ENCODE measurements at places on chromosomes 6 and 20.

GRCh38 chr20:48287552-48288170 lies 502.4 kb upstream of the SULF2 start:
- no peak for DNase-seq

DNA sequence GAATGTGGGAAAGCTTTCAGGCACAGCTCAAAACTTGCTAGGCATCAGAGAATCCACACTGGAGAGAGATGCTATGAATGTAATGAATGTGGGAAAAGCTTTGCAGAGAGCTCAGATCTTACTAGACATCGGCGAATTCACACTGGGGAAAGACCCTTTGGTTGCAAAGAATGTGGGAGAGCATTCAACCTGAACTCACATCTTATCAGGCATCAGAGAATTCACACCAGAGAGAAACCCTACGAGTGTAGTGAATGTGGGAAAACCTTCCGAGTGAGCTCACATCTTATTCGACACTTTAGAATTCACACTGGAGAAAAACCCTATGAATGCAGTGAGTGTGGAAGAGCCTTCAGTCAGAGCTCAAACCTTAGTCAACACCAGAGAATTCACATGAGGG lies 8.7 kb downstream of the ZNF165 start:
- no peak for DNase-seq

- DNase-seq, result no peak
These were observed 39.3 kb downstream of the KLHL32 start for GRCh38 chr6:96963809-96964208.

- no peak for DNase-seq
These were observed 900.7 kb downstream of the TFAP2A start for GRCh38 chr6:9514146-9514545.

- no peak for DNase-seq
These were observed 24.6 kb downstream of the STK4 start for GRCh38 chr20:44990957-44991356.

GRCh38 chr6:165963750-165964149 lies 203.9 kb downstream of the TBXT start:
- no peak for DNase-seq

GRCh38 chr6:144259986-144260385 lies 25.1 kb upstream of the UTRN start:
- DNase-seq, result no peak

DNA sequence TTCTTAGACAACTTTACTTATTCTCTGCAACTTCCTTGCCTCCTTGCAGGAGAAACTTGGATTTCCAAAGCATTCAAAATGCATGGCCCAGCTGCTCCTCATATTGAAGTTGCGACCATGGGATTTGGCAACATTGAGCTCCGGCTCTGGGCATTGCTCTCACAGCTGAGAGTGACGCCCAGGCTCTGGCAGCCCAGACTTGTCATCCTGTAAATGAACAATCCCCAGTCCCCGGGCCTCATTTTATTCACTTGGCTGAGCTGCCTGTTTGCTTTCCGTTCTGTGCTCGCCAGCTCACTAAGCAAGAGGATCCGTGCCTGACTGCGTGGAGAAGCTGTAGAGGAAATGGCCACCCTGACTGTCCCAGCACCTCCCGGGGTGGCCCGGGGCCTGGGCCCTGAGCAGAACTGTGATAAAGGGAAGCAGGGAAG lies 119.5 kb upstream of the CD93 start:
- DNase-seq, result no peak

All from stimulated activated effector memory CD8-positive, alpha-beta T cell treated with anti-CD3 and anti-CD28 coated beads, Interleukin-12 subunit alpha, Interleukin-12 subunit beta, amount 100 ng/mL, for 72 hours (primary cell).